ENCODE measurements at places on chromosomes 6 and 20.

- DNase-seq: no peak
These were observed 480.9 kb upstream of the MARCKS start for GRCh38 chr6:113375950-113376846.

GRCh38 chr6:131862476-131862875, 54.7 kb downstream of the ENPP1 start:
- DNase-seq: no peak

DNA sequence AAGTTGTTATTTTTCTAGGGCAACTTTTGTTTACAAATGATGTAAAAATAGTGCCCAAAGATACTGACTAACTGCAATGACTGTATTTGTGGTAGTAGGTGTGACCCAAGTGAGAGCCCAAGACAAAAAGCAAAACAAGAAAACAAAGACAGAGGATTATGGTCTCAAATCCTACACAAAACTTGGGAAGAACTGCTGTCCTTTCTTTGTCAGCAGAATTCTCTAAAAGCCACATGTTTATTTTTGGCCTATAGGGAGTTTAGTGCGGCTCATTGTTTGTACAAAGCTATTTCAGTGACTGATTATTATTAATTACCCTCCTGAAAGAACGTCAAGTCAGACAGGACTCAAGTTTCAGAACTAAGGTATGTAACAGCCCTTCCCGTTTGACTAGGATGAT, 509.2 kb upstream of the SLC35B3 start:
- DNase-seq: no peak

DNA sequence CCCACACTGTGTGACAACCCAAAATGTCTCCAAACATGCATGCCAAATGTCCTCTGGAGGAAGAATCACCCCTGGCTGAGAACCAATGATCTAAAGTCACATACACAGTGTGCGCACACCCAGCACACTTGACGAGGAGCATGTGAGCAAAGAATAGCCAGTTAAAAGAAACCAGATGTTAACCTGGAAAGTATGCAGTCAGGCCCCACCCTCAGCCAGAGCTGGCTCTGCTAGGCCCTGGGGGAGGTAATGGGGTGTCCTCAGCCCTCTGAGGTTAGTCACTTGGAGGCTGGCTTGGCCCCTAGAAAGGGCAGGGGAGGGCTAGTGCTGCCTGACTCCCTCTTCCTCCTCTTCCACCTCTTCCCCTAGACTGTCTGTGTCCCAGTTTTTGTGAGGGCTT, 15.2 kb upstream of the GUCA1A start:
- DNase-seq: no peak

DNA sequence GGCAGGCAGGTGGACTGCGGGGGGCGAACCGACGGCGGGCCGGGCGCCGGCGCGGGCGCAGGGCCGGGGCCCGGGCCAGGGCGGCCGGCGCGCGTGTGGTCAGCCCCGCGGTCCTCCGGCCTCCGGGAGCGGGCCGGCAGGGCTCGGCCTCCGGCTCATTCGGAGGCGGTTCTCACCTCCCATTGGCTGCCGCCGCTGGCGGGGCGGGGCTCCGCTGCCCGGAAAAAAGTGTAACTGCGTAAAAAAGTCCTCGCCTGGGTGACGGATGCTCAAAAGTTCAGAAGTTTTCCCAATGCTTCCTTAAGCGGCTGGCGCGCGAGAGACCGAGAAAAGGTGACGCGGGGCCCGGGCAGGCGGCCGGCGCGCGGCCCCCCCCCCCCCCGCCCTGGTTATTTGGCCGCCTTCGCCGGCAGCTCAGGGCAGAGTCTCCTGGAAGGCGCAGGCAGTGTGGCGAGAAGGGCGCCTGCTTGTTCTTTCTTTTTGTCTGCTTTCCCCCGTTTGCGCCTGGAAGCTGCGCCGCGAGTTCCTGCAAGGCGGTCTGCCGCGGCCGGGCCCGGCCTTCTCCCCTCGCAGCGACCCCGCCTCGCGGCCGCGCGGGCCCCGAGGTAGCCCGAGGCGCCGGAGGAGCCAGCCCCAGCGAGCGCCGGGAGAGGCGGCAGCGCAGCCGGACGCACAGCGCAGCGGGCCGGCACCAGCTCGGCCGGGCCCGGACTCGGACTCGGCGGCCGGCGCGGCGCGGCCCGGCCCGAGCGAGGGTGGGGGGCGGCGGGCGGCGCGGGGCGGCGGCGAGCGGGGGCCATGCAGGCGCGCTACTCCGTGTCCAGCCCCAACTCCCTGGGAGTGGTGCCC, at the start of gene FOXC1:
Gene FOXC1 (plus strand): TSS at position 268 of the 849 bp plus-strand sequence. CDS start 531 bp downstream, at position 799.
- no peak for DNase-seq

DNA sequence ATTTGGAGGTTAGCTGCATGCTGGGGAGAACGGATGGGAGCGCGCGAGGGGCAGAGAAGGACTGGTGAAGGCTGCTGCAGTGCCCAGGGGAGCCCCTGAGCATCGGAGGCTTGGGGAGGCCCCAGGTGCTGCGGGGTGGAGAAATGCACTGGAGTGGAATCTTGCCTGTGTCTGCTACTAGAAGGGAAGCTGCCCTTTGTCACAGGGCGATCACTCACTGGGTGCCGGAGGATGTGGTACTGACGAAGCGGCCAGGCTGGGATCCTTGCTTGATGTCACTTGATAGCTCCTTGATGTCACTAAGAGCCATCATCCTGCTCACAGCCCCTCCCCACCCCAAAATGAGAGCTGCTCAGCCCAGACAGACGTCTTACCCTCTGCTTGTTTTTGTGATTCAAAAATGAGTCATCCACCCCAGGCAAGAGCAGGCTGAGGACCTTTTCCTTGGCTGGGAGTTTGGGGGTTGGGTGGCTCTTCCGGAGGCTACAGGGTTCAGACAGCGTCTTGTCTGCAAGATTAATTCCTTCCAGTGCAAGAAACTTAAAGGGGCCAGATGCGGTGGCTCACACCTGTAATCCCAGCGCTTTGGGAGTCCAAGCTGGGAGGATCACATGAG, 62.6 kb upstream of the PMEPA1 start:
- no peak for DNase-seq

DNA sequence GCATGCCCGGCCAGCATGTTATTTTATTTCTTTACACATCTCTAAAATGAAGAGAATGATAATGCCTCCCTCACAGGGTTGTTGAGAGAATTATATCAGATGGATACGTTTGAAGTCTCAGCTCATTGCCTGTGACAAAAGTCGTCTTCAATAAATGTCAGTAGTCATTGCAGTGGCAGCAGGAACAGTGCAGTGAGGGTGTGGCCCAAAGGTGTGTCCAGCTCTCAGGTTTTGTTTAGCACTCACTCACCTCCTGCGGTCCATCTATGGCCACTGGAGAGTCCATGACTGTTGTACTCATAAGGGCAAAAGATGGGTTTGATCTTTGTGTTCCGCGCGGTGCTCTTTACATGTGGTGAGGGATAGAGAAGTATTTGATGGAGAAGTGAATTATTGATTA, 77.2 kb upstream of the TIAM2 start:
- DNase-seq: no peak

DNA sequence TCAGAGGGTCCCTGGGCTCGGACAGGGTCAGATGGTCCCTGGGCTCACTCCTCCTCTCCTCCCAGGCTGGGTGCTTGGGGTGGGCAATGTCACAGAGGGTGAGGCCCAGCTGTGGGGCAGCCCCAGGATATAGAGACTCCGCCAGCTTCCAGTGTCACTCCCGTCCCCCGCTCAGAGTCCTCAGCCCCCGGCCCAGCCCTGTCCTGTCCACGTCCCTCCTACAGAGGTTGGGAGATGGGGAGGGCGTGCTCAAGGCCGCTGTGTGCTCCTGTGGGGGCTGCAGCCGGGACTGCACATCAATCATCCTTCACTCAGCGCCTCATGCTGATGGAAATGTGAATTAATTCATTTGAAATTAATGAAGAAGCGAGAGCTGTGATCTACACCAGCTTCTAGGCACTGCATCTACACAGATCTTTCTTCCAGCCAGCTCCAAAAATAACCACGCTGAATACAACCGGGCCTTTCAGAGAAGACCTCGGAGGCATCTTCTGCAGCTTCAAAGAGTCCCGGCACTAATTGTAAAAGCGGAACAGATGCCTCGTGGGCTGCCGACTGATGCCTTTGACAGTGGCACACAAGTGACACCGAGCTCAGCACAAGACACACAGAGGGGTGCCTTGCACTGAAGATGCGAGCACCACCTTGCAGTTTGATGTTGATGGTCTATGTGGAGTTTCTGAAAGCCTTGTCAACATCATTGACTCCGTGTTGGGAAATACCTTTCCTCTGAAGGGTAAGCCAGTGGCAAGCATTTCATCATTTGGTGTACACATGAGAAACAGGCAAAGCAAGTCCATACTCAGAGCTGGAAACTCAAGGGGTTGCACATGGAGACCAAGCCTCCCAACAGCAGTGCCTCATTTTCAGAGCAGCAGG, 39.3 kb downstream of the DACT2 start:
- no peak for DNase-seq

DNA sequence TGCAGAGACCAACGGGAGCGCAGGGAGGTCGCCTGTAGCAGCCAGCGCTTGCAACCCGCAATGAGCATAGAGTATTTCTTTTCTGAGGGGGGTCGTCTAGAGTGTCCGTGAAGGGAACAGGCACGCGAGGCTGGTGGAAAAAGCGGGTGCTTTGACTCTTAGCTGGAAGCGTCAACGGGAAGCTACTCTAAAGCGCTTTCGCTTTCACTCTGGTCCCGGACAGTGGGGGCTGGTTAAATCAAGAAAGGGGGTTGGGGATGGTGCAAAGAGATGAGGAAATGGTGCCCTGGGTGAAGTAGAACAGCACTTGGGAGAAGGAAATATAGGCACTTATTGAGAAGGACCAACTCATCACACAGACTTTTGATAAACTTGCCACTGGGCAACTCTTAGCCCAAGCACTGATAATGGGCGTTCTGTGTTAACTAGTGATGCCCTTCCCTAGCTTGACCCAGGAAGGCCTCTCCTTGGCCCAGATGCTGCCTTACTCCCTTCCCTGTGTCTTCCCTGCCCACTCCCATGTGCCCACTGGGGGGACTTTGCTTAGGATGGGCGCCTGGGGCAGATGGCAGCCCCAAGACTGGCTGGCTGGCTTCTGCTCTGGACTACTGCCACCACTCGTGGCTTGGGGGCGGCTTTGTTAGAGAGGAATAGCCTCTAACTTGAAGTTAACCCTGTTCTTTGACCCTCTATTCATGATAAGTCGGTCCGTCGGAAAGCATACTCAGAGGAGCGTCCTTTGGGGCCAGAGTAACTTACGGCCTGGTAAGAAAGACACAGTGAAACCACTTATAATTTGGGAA, 585 bp downstream of the PSMB9 start:
- DNase-seq: no peak

GRCh38 chr6:128925765-128926164, 42.8 kb downstream of the LAMA2 start:
- no peak for DNase-seq

GRCh38 chr6:140108167-140108566, 733.7 kb upstream of the CITED2 start:
- no peak for DNase-seq

All from activated T-helper 1 cell treated with anti-CD3 and anti-CD28 coated beads, Interleukin-2, amount 50 U/mL, for 16 hours (primary cell).